ENCODE measurements at places on chromosomes 6 and 20.
A peak's percentile ranks its signal among the peaks of the same experiment; 100 is the strongest.

DNA sequence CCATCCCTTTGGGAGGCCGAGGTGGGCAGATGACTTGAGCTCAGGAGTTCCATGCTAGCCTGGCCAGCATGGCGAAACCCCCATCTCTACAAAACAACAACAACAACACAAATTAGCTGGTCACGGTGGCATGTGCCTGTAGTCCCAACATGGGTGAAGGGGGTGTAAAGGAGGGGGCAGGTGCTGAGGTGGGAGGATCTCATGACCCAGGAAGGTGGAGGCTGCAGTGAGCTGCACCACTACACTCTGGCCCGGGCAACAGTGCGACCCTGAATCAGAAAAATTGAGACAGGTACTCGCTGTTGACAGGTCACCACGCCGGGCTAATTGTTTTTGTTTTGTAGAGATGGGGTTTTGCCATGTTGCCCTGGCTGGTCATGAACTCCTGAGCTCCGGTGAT is 4.2 kb downstream of the SCAF8 start:
- no peak for DNase-seq

DNA sequence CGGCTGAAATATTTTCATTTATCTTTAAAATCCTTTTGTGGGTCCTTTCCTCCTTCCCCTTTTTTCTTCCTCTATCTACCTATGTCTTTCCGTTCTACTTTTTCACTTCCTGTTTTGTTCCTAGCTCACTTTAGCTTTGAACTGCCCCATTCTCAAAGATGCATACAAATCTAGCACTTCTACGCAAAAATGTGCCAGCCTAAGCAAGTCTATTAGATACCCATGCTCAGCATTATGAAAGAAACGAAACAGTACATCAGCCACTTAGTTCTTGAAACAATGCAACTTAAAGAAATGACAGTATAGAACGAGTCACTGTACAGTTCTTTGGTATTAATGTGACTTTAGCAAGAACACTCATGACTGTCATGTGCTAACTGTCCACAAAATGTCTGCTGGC is 47.3 kb upstream of the MARCKS start:
- no peak for DNase-seq

DNA sequence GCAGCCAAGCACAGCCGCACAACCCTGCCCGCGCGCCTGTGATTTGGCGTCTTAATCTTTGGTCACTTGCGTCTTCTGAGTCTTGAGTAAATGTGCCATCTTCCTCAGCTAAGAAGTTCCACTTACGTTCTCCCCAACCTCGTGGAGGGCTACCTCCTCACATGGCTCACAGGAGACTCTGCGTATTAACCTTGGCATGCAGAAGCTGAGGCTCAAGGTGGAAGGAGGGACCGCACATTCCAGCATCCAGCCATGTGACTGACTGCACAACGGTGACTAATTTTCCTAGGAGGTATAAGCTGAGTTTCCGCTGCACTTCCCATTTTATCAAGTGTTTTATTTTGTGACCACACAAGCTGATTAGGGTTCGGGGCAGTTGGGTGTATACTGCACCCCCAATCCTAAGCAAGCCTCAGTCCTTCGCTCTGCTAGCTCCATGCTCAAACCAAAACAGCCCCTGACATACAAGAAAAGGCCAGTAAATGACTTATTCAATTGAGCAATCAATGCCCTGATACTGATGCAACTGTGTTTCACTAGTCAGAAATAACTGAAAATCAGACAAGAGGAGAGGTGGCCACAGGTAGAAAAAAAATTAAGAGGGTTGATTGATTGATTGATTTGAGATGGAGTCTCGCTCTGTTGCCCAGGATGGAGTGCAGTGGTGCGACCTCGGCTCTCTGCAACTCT is 7.0 kb downstream of the BEND3 start:
- DNase-seq: no peak

- no peak for DNase-seq
Measured at GRCh38 chr6:45920819-45921511, 94.7 kb downstream of the CLIC5 start.

DNA sequence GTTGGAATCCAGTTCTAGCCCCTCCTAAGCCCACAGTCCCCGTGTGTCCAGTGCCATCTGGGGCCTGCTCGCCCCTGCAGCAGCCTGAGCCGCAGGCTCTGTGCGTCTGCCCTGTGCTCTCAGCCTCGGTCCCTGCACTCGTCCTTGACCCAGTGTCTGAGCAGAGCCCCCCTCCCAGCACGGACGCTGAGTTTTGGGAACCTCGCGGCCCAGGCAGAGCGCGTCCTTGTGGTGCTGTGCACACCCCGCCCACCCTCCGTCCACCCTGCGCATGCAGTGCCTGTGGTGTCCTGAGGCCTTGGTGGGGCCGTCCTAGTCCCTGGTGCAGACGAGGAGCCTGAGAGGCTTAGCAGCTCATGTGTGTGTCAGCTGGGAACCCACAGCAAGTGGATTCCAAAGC is 31.6 kb downstream of the OSBPL2 start:
- DNase-seq: peak; percentile 24

- DNase-seq: no peak
Measured at GRCh38 chr6:109902870-109903269, 75.2 kb upstream of the GPR6 start.

DNA sequence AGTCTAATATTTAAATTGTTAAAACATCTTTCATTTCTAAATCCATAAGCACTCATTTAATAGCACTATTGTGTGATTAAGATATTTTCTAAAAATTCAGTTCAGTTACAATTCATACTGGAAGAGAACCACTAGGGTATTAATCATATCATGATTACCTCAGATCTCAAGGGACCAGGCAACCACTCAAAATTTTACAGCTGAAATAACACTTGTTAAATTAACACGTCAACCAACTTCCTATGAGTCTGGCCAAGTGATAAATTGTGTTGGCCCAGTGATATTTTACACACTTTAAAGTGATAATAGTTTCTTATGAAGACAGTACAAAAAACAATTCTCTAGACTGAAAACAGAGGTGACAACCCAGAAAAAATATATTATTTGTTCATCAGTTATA is 869.0 kb upstream of the ADGRB3 start:
- no peak for DNase-seq

GRCh38 chr20:47676912-47677634 is 108.2 kb downstream of the SULF2 start:
- DNase-seq: no peak

DNA sequence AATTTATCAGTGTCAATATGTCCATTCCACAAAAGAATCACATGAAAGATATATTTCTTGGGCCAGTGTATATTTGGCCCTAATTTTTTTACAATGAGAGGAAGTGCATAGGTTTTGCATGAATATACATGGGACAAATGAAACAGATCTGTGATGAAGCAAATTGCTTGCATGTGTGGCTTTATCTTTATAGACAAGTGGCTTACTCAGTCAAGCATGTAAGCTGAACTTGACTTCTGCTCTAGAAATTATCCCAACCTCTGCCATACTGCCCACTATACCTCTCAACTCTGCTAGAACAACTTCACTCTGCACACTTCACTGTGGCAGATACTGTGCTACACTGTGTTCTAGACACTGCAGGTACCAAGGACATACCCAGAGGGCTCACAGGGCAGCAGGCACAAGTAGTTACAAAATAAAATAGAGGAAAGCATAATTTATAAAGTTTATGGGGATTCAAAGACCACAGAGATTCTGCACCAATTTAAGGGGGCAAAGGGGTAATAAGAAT is 349.2 kb upstream of the HSF2 start:
- peak; percentile 61 for DNase-seq

- DNase-seq: no peak
Measured at GRCh38 chr6:37061157-37061804, 55.8 kb downstream of the FGD2 start.

DNA sequence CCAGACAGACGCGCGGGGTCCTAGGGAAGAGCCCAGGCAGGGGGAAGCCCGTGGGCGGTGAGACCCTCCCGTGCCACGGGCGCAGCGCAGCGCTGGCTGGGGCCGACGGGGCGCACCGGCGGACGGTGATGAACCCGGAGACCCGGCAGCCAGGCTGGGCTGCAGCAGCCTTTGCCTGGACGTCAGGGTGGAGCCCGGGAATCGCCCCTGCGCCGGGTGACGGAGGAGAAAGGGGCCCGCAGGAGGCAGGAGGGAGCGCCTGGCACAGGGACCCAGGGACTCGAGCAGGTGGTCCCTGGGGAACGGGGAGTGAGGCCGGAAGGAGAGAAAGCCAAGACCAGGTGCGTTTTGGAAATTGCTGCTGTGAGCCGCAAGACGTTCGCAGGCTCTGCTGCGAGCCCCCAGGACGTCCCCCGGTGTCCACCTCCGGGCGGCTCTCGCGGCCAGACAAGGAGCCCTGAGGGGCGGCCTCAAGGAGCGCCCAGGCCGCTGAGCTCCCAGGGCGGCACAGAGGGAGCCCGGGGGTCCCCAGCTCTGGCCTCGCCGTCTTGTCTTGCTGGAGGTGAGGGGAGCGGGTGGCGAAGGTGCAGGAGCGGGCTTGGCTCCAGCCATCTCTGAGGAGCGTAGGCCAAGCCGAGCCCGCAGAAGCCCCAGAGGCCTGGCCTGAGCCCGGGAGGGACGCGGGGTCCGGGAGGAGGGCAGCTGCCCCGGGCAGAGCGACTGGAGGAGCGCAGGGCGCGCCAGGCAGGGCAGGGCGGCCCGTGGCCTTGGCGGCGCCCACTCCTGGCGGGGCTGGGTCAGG is 191.2 kb upstream of the PDE10A start:
- DNase-seq: no peak

GRCh38 chr6:35185302-35185681 is 28.5 kb upstream of the SCUBE3 start:
- no peak for DNase-seq
